ENCODE measurements at places on chromosomes 3 and 15.

DNA sequence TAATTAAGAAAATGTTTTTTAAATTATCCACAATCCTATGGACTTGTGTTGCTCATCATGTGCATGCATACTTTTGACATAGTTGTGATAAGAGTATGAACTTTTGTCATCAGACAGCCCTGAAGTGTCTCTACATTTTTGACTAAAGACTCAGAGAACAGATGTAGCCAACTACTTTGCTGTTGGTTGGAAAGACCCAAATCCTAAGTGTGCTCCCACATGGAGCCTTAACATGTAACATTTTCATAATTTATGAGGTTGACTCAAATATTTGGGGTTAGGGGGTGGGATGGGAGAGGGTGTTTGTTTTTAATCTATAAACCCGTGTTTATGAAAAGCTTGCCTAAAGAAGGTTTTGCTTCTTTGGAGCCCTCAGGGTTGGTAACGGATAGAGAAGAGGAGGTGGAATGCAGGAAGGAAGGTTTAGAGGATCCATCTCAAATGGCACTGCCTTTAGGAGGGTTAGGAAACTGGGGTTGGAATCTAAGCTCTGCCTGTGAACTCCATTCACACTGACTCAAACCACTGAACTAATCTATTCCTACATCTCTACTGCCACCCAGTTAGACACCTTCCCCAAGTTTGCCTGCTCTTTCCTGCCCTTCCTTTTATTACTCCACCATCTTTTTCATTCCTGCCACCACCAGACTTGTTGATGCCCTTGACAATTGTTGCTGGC lies 3.7 kb downstream of the BOC start:
- DNase-seq: no peak

GRCh38 chr3:8776406-8776805 lies 7.0 kb upstream of the OXTR start:
- DNase-seq: no peak

- no peak for DNase-seq
Observed at GRCh38 chr3:169722724-169723123, 42.1 kb downstream of the TERC start.

GRCh38 chr3:130648293-130648692 lies 98.3 kb downstream of the PIK3R4 start:
- DNase-seq: no peak

GRCh38 chr3:186414735-186415419 lies 52.8 kb upstream of the DGKG start:
- DNase-seq: no peak

- no peak for DNase-seq
Observed at GRCh38 chr3:94520364-94520763, 457.5 kb downstream of the NSUN3 start.

GRCh38 chr3:22122567-22122966 lies 371.6 kb upstream of the ZNF385D start:
- DNase-seq: no peak

DNA sequence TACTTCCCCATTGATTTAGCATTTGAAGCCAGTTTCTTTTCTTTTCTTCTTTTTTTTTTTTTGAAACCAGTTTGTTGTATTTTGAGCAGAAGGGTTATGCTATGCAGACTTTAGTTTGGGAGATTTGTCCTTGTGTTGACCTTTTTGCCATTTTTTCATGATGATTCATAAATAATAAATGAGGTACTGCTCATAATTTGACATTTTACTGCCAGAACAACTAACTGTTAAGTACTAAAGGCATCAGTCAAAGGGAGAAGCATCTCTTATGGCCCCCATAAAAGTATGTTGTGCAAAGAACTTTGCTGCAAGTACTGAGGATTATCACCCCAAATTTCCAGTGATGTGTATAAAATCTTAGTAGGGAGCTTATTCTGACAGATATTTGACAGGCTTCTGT lies 1.7 kb upstream of the GPR87 start:
- no peak for DNase-seq

- no peak for DNase-seq
Observed at GRCh38 chr15:70347321-70348225, 249.9 kb upstream of the TLE3 start.

GRCh38 chr15:80567721-80568157 lies 127.4 kb upstream of the ABHD17C start:
- DNase-seq: peak; percentile 29

Data from COR-L47 (cell line).